WTC11 (cell line): ENCODE measurements at places on chromosomes 5 and 9. TPM values are rescaled to one million over a fixed set of nuclear protein-coding genes. Genes with fewer than 3 reads are reported as not detected.

DNA sequence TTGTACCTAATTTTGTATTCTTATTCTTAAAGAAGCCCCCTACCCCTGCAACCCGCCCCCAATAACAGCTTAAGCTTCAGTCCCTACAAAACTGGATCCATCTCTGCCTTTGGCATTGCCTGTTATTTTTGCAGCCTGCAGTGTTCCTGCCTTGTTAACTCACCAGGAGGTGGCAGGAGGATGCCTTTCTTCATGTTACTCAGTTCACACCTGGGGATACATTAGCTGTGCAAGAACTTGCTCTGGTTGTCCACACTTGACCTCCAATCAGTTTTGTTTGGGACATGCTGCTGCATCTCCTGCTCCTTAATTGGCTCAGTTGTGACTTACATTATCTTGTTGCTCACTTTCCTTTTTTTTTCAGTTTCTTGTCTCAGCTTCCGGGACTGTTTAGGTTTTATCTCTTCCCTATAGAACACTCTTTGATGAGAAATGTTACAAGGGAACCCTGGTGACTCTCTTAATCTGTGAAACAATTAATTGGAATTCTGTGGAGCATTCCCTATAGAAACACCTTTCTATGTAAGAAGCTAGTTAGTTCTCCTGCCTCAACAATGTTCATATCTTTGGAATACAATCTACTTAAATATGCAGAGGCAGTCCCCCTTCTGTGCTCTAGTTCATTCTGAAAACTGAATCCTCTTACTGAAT lies 467.7 kb upstream of the ACO1 start:
- no peaks in the 10 kb centered on the region for H3K27me3 ChIP-seq
- no peak overlapping the region for H3K4me3 ChIP-seq
- H3K4me1 ChIP-seq, result peaks cover 26% of the 10 kb centered on the region
- DNase-seq, result peak; percentile 20

DNA sequence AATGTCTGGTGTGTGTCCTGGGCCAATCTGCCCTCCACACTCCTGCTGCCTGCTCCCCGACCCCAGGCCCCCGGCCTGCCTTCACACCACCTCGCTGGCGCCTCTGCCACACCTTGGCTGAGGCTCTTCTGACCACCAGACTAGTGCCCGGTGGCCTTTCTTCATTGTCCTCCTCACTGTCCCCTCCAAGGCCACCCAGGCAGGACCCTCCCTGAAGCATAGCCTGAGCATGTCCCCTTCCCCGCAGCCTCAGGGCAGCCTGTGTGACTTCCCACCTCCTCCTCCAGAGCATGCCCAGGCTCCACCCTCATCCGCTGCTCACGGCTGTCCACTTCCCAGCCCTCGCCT lies 154.6 kb downstream of the OLFM1 start:
- H3K27me3 ChIP-seq, result no peaks in the 10 kb centered on the region; the same call in 1 of the 2 replicates
- H3K4me3 ChIP-seq, result no peak overlapping the region
- no peak overlapping the region for H3K27ac ChIP-seq
- H3K36me3 ChIP-seq, result no peaks in the 10 kb centered on the region
- no peak for DNase-seq

DNA sequence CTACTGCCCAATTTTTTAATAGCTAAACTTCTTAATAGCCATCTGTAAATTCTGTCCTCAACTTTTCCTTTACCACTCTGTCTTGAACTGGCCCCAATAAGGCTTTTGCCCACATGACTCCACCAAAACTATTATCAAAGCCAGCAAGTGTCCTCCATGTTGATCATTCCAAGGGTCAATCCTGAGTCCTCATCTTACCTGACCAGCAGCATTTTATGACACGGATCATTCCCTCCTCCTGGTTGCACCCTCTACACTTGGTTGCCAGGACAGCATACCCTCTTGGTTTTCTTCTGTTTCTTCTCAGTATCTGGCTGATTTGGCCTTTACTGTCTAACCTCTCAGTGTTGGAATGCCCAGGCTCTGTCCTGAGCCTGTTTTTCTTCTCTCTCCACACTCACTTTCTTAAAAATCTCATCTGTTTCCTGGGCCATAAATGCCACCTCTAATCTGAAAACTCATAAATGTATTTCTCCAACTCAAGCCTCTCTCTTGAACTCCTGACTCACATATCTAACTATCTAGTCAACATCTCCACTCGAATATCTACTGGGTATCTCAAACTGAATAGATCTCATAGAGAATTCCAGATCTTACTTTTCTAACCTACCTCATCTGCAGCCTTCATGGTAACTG lies 40.0 kb upstream of the CDC42SE2 start:
- no peak for DNase-seq
- H3K27me3 ChIP-seq, result no peaks in the 10 kb centered on the region
- no peaks in the 10 kb centered on the region for H3K36me3 ChIP-seq
- H3K4me1 ChIP-seq, result no peaks in the 10 kb centered on the region
- H3K4me3 ChIP-seq, result no peak overlapping the region

DNA sequence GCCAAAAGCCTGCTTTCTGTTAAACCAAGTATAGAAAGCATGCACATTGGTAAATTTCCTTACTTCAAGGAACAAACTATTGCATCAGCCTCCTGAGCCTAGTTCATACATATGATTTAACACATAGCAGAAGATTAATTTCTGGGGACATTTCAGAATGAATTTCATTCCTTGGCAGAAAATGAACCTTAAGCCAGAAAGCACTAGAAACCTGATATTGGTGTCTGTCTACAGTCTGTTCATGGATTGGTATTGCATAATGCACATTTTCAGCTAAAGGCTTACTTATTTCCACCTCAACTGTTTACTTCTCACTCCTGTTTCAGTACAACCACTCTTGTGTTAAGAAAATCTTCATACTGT lies 1471.8 kb upstream of the NUDT12 start:
- DNase-seq, result no peak
- H3K27me3 ChIP-seq, result no peaks in the 10 kb centered on the region; the same call in 1 of the 2 replicates

- no peak for DNase-seq
- no peak overlapping the region for H3K27ac ChIP-seq
- no peak overlapping the region for H3K4me3 ChIP-seq
- H3K27me3 ChIP-seq, result no peaks in the 10 kb centered on the region
- no peaks in the 10 kb centered on the region for H3K36me3 ChIP-seq
- peaks cover 5% of the 10 kb centered on the region; the same call in 1 of the 2 replicates for H3K4me1 ChIP-seq
Observed at GRCh38 chr5:39218482-39219402, 621 bp downstream of the FYB1 start.

DNA sequence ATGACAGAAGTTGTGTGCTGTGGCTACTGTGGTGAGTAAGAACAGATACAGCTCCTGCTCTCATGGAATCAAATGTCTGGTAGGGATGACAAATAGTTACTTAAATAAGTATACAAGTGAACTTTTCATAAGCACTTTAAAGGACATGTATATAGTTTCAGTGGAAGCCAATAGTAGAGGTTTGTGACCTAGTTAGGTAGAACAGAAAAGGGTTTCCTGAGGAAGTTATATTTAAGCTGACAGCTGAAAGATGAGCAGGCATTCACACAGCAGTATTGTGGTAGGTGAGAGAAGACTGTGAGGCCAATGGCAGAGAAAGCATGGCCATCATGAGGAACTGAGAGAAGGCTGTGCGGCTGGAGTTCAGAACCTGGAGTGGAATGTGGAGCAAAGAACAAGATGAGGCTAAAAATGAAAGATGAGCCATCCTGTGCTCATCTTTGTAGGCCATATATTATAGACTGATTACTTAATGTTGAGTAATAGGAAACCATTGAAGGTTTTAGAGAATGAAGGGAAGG lies 15.4 kb downstream of the FAM174A start:
- no peak for DNase-seq
- no peak overlapping the region for H3K4me3 ChIP-seq
- peaks cover 1% of the 10 kb centered on the region; the same call in 1 of the 2 replicates for H3K36me3 ChIP-seq
- H3K4me1 ChIP-seq, result no peaks in the 10 kb centered on the region
- peak overlapping the region; percentile 9; the same call in 1 of the 2 replicates for H3K27ac ChIP-seq
- H3K27me3 ChIP-seq, result no peaks in the 10 kb centered on the region

GRCh38 chr5:135747824-135748223 lies 86.6 kb upstream of the SLC25A48 start:
- H3K27me3 ChIP-seq, result peaks cover 9% of the 10 kb centered on the region
- no peak overlapping the region for H3K4me3 ChIP-seq
- no peak overlapping the region for H3K27ac ChIP-seq
- H3K36me3 ChIP-seq, result peaks cover 30% of the 10 kb centered on the region
- no peak for DNase-seq

DNA sequence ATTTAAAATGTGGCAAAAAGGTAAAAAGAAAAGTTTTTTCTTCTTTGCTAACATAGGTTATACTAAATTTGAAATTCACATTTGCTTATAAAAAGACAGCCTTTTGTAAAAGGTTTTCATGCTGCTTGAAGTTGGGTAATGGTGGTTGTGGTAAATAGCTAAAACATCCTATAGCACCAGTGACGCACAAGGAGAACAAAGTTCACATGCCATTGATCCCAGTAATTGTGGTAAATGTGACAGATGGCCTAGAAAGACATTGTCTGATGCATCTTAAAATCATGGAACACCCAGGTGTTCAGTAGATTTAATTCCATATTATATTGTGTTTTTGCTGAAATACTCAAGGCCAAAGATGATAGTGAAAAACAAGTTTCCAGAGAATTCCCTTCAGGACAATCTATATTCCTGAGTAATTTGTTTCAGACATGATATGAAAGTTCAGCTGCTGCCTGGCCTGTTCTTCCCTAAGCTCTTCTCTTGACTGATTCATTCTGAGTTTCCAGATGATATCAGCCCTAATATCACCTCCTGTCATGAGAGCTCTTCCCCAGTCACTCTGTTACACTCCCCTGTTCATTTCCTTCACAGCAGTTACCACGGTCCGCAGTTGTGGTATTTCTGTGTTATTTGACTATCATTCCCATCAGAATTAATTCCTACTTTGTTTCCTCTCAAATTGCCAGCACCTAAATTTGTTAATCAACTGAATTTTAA lies 4.6 kb upstream of the FBXL17 start:
- no peak overlapping the region for H3K4me3 ChIP-seq
- no peaks in the 10 kb centered on the region for H3K36me3 ChIP-seq
- peaks cover 6% of the 10 kb centered on the region for H3K4me1 ChIP-seq
- H3K27me3 ChIP-seq, result no peaks in the 10 kb centered on the region

GRCh38 chr9:114286146-114286679 lies 36.7 kb upstream of the ORM1 start:
- H3K36me3 ChIP-seq, result peaks cover 11% of the 10 kb centered on the region
- DNase-seq, result peak; percentile 5
- H3K4me1 ChIP-seq, result peaks cover 7% of the 10 kb centered on the region

- H3K27me3 ChIP-seq, result no peaks in the 10 kb centered on the region
- no peak for DNase-seq
- no peak overlapping the region for H3K4me3 ChIP-seq
- no peak overlapping the region for H3K27ac ChIP-seq
- H3K36me3 ChIP-seq, result peaks cover 3% of the 10 kb centered on the region; the same call in 1 of the 2 replicates
- H3K4me1 ChIP-seq, result peaks cover under 1% of the 10 kb centered on the region
Observed at GRCh38 chr9:134314950-134315715, 11.1 kb upstream of the RXRA start.

- DNase-seq, result no peak
- no peaks in the 10 kb centered on the region for H3K36me3 ChIP-seq
- H3K4me1 ChIP-seq, result peaks cover 7% of the 10 kb centered on the region
- H3K27me3 ChIP-seq, result no peaks in the 10 kb centered on the region
Observed at GRCh38 chr5:53023969-53024368, 34.8 kb downstream of the ITGA2 start.

DNA sequence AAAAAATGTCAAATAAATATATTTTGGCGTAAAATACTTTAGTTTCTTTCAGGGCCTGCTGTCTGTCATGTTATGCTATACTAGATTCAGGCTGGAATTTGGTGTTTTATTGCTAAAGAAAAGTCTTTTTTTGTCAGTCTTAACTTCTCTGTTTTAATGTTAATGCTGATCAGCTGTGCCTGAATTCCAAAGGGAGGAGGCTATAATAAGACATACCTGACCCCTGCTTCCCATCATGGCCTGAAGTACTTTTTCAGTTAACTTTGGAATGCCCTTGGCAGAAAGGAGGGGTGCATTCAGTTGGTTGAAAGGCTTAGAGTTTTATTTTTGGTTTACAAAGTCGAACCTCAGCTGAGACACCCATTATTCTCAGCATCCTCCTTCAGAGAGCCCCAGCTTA lies 58.1 kb upstream of the PANK3 start:
- H3K4me3 ChIP-seq, result no peak overlapping the region
- peaks cover 6% of the 10 kb centered on the region; the same call in 1 of the 2 replicates for H3K36me3 ChIP-seq
- no peak for DNase-seq
- H3K4me1 ChIP-seq, result 0 out of 2 replicates have a peak, but pooled peaks cover 8% of the 10 kb centered on the region
- H3K27ac ChIP-seq, result no peak overlapping the region

GRCh38 chr9:100394816-100395215 lies 32.1 kb upstream of the MSANTD3 start:
- DNase-seq, result no peak
- H3K4me1 ChIP-seq, result peaks cover 11% of the 10 kb centered on the region
- H3K4me3 ChIP-seq, result no peak overlapping the region
- no peaks in the 10 kb centered on the region for H3K27me3 ChIP-seq
- H3K36me3 ChIP-seq, result peaks cover 28% of the 10 kb centered on the region

DNA sequence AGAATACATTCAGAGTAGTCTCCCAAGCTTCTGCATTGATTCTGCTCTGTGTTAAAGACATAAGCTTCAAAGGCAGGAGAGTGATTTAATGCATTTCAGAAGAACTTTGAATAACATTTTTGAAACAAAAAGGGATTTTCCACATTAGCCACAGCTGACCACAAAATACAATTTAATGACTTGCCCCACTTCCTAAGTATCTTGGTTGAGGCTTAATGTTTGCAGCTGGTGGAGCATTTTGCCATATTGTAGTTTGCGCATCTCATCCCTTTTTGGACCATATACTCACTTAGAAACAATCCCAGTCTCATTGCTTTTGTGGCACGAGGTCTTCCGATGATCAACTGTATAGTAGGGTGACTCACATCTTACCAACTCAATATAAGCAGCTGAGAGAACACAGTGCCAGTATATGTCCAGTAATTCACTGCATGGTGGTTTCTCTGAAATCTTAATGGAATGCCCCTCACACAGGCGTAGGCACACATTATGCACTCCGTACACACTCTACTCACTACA lies 455.8 kb upstream of the PTGER4 start:
- no peak for DNase-seq
- H3K4me3 ChIP-seq, result no peak overlapping the region
- H3K4me1 ChIP-seq, result peaks cover 15% of the 10 kb centered on the region
- H3K27ac ChIP-seq, result no peak overlapping the region
- no peaks in the 10 kb centered on the region for H3K27me3 ChIP-seq

- H3K4me1 ChIP-seq, result peaks cover 6% of the 10 kb centered on the region
- no peak for DNase-seq
Observed at GRCh38 chr9:76153339-76153738, 240.9 kb downstream of the RFK start.

DNA sequence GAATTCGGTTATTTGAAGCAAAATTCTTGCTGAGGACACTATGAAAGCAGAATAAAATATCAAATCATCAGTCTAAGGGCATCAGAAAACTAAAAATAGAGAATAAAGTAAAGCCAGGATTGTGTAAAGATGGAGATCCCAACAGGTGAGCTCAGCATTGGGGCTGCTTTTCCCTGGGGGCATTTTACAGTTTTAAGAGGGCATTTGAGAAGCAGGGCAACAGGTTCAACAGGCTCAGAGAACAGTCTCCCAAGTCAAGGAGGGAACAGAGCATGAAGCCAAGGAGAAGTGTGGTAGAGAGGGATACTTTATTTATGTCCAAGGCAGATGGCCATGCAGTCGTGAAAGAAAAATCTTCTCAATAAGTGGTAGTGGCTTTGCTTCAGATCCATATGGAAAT lies 145.4 kb downstream of the SYK start:
- no peaks in the 10 kb centered on the region; the same call in 1 of the 2 replicates for H3K27me3 ChIP-seq
- peaks cover 14% of the 10 kb centered on the region; the same call in 1 of the 2 replicates for H3K4me1 ChIP-seq
- no peaks in the 10 kb centered on the region for H3K36me3 ChIP-seq
- H3K4me3 ChIP-seq, result no peak overlapping the region
- H3K27ac ChIP-seq, result no peak overlapping the region
- no peak for DNase-seq

C5orf52 gene
- total RNA-seq, result not detected in 3 replicates

LPAR1 gene
- 3.3 to 4.9 TPM (median 4.0 TPM) in 3 replicates for total RNA-seq

CTNND2 gene
- 8.6 to 11.9 TPM (median 10.4 TPM) in 3 replicates for total RNA-seq

FBP2 gene
- total RNA-seq, result not detected in 3 replicates

TGFBR1 gene
- total RNA-seq, result 39.0 to 44.6 TPM (median 42.4 TPM) in 3 replicates
